CD4-positive, alpha-beta T cell treated with Interleukin-15 for 1 hour (primary cell): ENCODE measurements at places on chromosomes 16 and 17.

- DNase-seq, result peak; percentile 32
Measured at GRCh38 chr16:4194661-4195060, 47.2 kb downstream of the SRL start.

DNA sequence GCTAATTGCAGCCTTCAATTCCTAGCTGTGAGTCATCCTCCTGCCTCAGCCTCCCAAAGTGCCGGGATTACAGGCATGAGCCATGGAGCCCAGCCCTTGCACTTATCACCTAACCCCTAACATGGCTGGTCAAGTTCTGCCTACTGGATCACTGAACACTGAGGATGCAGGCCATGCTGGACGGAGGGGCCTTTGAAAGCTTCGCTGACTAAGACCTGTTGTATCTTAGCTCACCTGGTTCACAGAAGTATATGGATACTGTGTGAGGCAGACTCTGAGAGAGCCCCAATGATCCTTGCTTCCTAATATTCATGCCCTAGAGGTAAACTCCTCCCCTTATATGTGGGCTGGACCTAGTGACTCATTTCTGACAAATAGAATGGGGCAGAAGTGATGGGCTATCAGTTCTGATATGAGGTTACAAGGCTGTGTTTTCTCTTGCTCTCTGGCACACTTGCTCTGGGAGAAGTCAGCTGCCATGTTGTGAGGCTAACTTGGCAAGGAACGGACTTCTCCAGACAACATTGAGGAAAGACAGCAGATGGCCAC lies 11.7 kb upstream of the TMIGD1 start:
- DNase-seq, result no peak

DNA sequence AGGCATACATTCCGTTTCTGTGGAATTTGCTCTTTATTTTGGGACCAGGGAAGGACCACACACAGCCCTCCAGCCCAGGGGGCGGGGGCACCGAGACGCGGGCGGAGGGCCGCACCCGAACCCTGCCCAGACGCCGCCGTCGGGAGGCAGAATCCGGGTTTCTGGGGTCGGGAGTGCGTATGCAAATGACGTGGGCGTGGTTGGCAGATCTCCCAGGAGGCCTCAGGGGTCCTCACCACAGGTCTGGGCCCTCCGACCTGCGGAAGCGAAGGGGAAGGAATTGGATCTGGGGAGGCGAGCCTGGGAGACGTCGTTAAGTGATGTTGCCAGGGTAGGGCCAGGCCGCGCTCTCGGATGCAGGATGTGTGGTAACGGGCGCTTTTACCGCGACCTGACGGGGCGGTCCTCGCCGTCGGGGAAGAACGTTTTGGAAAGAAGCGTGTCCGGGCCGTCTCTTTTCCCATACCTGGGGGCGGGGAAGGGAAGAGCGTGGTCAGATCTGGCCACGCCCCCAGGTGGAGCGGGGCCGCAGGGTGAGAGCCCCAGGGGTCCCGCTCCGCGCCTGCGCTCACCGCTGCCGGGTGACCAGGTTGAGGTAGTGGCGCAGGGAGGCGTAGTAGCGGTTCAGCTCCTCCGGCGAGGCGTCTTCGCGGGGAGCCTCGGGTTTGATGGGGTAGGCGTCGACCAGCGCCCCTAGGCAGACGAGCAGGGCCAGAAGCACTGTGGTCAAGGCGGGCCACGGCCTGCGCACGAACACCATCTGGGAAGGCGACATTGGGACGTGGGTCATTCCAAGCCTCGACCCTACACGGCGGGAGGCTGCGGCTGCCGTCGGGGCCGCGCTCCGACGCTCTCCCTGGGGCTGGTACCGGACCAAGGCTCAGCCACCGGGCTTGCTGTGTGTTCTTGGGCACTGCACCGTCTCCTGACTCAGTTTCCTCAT lies 745 bp downstream of the PYY start:
- DNase-seq, result no peak

- DNase-seq, result no peak
Measured at GRCh38 chr16:4800290-4801041, 2.0 kb downstream of the ROGDI start.

DNA sequence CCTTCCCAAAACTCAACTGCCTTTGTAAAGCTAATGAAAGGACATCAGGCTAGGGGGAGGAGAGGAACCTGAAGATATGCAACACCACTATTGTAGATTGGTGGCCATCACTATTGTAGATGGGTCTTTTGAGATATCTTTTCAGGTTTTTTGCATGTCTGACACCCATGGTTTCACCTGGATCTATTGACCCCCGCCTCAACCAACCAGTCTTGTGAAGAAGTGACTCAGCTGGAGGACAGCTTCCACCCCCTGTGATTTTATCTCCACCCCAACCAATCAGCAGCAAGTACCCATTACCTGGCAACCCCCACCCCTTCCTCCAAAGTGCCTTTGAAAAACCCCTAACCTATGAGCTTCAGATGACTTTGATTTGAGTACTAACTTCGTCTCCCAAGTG lies 382.6 kb upstream of the GOT2 start:
- no peak for DNase-seq

DNA sequence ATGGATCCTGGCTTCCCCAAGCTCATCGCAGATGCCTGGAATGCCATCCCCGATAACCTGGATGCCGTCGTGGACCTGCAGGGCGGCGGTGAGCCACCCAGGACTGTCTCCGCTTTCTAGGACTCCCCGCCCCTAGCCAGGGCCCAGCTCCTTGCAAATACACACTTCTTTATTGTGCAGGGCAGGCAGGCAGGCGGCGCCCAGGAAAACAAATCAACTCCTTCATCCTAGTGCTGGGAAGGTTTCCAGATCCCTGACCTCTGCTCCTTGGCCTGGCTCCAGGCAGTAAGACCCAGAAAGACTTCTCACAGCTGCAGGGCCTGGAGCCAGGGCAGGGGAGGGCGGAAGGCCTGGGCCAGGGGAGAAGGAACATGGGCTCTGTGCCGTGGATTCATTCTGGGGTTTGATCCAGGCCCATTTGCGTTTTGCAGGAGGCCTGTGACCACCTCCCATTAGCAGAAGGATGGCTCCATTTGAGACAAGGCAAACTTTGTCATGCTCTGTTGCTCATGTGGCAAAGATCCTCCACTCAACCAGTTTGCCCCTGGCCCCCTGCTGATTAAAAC lies 6.0 kb upstream of the LPCAT2 start:
- DNase-seq, result no peak

- DNase-seq, result no peak
Measured at GRCh38 chr16:4981473-4981872, 23.3 kb downstream of the SEC14L5 start.

DNA sequence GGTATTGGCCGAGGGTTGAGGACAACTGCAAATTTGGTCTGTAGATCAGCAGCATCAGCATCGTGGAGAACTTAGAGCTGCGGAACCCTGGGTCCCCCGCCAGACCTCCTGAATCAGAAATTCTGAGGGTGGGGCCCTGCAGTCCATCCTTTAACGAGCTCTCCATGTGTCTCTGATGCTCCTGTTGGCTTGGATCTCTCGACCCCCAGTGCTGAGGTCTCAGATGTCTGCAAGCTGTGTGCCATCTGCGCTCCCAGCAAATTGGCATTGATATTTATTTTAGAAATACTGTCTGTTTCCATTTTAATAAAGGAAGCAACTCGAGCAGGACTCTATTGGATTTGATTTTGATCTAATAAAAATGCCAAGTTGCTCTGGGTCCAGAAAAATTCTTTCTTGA lies 250.0 kb downstream of the KATNIP start:
- DNase-seq, result no peak

GRCh38 chr16:67748834-67749233 lies 29.7 kb upstream of the GFOD2 start:
- DNase-seq, result no peak

DNA sequence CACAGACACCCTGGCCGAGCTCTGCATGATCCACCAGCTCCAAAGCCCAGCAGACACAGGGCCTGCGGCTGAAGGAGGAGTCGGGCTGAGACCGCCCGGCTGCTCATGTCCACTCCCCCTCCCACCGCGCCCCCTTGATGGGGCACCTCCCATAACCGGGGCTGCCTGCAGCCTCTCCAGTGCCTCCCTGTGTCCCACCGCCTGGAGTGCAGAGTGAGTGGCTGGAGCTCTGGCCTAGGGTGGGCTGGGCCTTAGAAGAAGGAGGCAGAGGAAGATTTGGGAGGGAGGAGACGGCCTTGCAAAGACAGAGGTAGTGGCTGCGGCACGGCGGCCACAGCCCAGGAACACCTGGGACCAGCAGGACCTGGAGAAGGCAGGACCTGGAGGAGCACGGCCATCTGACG lies 4.0 kb downstream of the CBFA2T3 start:
- DNase-seq, result no peak

DNA sequence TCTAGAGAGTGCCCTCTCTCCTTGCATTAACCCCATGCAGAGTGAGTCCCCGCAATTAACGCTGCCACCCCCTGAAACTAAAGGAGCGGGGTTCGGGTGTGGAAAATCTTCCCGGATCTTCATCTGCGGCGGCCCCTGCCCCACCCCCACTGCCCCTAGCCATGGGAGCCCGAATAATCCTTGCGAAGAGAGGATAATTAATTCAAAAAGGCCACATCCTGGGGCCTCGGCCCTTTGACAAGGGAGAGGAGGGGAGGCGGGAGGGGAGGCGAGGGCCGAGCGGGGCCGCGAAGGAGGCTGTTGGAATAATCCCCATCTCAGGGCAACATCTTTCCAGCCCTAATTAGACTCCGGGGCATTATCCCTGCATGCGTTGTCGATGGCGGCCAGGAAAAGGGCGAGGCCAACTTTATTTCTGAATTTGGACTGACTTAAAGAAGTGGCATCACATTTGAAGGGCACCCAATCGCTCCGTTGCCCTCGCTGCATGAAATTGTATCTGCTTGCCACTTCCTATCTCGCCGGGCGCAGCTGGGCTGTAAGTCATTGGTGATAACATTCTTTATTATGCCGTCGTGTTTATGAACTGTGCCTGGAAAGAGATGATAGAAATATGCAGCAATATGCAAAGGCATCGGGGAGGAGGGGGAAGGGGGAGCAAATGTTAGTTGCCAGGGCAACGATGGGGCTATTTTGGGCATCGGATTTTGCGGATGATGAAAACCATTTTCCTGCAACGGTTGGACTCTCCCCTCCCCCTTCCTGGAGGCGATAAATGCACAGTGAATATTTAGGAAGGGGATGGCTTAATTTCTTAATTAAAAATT lies 387.1 kb upstream of the TNRC6C start:
- DNase-seq, result peak; percentile 32
